Spinal cord (tissue), 10 donors: ENCODE measurements at places on chromosomes 1 and 21.

DNA sequence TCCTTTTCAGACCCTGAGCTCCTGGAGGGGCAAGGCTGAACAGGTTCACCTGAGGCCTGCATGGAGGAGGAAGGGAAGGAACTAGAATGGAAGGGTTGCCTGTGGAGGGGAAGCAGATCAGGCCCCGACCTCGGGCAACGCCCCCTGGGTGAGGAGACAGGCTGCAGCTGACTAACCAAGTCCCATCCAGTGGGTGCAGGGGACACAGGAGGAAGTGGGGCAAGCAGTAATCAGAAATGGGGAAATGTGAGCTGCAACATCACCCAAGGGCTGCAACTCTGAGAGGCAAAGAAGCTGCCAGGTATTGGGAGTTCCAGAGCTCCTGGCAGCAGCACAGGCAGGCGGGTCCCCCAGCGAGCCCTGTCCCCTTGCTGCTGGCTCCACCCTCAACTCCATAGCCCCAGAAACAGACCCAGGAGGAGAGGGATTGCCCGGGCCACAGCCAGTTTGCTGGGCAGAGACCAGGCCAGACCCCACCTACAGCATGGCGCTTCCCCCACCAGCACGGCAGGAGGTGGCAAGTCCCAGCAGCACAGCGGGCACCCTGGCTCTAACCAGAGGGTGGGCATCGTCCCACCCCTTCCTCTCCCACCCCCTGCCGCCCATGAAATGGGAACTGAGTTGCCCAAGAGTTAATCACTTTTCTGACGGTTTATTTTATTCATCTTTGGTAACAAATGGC lies 38.5 kb downstream of the MRPL37 start:
- DNase-seq: no peak

- DNase-seq: no peak
Measured at GRCh38 chr1:192668409-192668983, 32.5 kb downstream of the RGS13 start.

- no peak for DNase-seq
Measured at GRCh38 chr1:199404191-199404590, 623.3 kb upstream of the NR5A2 start.

DNA sequence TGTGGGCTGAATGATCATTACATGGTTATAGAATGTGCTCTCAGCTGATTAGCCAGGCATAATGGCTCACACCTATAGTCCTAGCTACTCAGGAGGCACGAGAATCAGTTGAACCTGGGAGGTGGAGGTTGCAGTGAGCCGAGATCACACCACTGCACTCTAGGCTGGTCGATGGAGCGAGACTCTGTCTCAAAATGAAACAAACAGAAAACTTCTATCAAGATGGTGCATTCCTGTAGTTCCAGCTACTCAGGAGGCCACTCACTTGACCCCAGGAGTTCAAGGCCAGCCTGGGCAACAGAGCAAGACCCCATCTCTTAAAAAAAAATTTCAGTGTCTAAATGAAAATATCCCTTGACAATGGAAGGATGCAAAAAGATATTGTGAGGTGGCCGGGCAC lies 10.9 kb downstream of the TIMM17A start:
- no peak for DNase-seq
